ENCODE measurements at places on chromosomes 4 and X. TPM values are rescaled to one million over a fixed set of nuclear protein-coding genes. Genes with fewer than 3 reads are reported as not detected.

PABPC5 gene
- polyA plus RNA-seq = 6.3 TPM

DNA sequence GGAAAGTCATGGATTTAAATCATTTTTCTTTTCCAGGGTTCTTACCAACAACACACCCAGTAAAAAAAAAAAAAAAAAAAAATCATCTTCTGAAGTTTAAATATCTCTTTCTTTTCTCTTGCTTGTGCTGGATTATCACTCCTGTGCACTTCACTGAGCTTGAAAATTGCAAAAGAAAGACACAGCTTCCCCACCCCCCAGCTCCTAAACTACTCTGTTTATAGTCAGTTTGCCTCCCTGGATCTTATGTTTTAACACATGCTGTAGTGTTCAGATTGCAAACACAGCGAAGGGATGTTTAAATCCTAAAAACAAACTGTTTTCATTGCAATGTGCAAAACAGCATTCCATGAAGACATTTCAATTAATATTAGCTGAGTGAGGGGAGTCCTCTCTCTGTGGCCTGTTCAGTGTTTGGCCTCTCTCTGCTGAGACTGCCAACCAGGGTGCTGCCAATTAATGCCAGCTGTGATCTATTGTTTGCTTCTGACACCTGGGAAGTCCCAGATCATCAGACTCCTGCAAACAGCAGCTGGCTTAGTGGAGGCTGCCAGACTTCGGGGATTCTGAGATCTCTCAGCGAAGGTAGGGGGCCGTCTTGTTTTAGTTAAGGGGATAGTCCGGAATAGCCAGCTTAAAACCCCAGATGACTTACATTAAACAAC is 171.1 kb upstream of the PITX2 start:
- DNase-seq = no peak

NDNF gene
- 57.9 TPM for polyA plus RNA-seq

GRCh38 chr4:41360921-41361793 is 104.4 kb downstream of the UCHL1 start:
- no peak for DNase-seq

DNA sequence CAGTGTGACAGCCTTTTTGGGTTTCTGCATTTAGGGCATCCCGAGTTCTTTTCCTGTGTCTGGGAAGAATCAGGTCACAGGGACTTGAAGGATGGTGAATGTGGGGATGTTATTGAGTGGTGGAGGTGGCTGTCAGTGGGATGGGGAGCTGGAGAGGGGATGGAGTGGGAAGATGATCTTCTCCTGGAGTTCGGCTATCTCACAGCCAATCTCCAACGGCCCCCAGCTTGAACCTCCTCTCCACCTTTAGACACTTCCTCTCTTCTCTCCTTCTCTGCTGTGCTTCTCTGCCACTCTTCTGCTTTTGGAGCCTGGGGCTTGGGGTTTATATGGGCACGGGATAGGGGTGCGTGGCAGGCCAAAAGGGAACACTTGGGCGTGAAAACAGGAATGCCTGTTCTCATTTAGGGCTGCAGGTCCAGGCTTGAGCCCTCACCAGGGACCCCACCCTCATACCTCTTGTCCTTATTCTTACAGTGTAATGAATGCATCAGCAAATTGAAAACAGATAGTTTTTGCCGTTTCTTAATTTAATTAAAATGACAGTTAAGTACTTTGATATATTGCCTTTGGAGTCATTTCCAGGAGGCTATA is 37.5 kb downstream of the USP9X start:
- DNase-seq = no peak

DNA sequence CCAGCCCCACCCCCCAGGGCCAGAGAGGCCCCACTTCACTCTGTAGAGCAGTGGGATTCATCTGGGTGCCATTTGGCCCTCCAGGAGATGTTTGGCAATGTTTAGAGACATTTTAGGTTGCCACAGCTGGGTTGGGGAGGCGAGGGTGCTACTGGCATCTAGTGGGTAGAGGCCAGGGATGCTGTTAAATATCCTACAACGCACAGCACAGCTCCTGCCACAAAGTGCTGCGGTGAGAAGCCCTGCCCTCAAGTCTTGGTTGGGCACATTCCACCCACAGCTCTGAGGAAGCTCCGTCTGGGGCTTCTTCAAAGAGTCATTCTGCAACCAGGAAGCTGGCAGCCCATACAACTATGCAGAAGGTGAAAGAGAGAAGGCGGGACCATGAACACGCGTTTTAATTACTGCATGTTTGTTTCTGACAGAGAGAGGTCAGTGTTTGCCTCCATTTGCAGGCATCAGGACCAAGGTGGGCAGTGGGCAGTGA is 48.1 kb upstream of the FAM9C start:
- no peak for DNase-seq

RASGEF1B gene
- 9.8 TPM for polyA plus RNA-seq

PLK4 gene
- polyA plus RNA-seq = 17.4 TPM
